ENCODE measurements at places on chromosomes 11 and 22.

- DNase-seq = no peak
These were observed 840.3 kb downstream of the TBC1D22A start for GRCh38 chr22:47602732-47603131.

DNA sequence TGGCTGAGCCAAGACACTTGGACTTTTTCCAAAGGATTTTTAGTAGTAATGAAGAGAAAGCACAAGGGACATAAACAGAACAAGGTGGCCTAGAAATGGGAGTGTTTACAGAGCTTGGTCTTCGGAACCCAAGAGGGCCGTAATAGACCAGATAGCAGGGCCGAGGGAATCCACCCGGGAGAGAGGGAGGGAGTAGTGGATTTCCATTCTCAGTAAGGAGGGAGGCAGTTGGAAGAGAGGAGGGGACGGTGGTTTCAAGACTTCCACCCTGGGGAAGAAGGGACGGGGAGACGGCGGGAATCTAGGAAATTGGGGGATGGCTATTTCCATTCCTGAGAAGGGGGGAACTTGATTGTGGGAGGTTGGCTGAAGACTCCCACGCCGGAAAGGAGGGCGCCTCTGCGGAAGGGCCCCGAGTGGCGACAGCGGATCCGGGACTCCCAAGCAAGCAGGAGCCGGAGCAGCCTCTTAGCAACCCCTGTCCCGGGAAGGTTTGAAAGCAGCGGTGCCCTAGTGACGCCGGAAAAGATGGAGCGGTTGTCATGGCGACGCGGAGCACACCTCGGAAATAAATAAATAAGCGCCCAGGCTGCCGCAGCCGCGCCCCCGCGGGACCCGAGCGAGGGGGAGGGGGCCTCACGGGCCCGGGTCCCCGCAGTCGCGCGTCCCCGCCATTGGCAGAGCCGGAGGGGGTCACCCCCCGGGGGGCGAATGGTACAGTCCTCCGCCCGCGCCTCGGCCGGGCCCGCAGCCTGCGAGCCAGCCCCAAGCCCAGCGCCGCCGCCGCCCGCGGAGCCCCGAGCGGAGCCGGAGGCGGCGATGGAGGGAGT, 31.6 kb downstream of the EIF3F start:
- DNase-seq = no peak

DNA sequence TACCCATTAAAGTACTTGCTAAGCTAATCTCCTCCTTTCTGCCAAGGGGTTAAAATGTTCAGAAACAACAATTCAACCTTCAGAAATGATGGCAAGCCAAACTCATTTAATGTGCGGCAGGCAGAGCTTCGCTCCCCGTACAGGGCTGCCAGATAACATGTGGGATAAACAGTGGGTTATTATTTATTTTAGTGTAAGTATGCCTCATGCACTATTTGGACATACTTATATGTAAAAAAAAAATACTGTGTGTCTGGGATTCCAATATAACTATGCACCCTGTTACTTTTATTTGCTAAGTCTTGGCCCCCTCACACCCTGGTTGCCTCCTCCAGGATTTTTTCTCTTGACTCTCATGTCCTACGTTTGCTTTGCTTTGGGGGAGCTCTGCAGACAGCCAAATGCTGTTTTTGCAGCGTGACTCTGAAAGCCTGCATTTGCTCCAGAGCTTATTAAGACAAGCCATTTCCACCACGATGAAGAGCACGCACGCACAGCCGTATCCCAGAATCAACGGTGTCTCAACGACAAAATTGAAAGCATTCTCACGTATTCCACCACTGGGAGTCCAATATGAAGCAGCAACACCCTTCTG, 86.5 kb upstream of the SHANK2 start:
- DNase-seq = no peak

GRCh38 chr11:7691759-7692350, 14.4 kb downstream of the OVCH2 start:
- no peak for DNase-seq

DNA sequence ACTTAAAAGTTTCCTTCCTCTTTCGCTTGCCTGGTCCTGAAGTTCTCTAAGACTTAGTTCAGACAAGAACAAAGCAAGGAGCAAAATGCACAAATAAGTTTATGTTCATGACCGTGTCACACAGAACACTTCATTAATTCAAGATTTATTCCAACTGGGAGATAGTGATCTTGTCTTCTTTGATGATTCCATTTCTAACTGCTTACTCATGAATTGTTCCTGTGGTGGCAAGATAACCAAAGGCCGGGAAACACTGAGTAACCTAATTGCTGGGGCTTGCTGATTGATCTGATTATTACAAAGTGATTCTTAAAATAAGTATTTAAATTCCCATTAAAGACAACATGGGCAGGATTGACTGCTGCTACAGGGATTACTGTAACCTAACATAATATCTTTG, 1462.9 kb upstream of the RAG2 start:
- DNase-seq = no peak

GRCh38 chr11:96341211-96342013, 1.6 kb downstream of the MAML2 start:
- DNase-seq = no peak

DNA sequence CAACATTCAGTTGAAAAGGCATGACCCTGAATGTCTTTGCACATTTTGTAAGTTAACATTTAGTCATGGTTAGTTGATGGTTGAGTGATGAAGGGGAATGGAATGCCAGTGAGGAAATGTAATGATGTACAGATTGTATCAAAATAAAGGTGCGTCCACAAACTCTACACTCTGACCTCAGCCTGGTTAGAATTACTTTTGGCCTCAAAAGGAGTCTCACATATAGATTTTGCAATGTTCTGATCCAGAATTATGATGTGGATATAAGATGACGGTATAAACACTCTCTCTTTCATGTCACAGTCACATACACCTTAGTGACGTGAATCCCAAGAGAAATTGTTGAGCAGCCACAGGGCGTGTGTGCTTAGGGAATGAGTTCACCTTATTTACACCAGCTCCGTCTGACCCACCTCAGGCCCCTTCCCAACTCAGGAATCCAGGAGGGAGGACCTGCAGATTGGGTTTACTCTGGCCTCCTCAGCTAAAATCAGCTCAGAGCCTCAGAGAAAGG, 100.1 kb downstream of the RDX start:
- peak; percentile 61 for DNase-seq

DNA sequence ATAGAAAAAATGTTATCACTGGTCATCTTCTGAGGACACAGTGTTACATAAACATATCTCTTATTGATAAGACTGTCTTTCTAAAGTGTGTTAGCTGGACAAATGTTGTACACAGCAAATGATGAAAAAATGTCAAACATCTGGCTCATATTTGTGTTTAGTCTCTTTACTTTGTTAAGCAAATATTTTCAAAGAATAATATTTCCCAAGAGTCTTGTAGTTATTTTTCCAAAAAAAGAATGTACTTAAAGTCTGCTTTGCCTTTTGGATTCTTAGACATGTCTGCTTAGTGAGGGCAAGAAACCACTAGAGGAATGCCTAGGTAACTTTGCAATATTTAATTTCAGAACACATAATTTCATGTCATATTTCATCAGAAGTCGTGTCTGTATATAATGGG, 23.9 kb upstream of the CCDC179 start:
- no peak for DNase-seq

- DNase-seq = no peak
These were observed 9.9 kb downstream of the IFT27 start for GRCh38 chr22:36765943-36766450.

DNA sequence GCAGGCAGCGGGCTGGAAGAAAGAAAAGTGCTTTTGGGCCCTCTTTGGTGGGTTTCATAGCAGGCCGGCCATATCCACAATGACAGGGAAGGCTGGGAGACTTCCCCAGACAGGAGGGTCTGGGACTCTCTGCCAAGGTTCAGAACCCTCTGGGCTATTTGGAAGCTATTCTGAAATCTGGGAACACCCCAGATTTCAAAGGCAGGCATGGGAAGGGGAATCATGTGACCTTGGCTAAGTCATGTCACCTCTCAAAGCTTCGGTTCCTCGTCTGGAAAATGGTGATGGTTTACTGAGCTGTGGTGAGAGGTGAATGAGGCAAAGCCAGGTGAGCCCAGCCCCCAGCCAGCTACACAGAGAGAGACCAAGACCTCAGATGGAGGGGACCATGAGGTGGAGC, 4.6 kb downstream of the CASTOR1 start:
- no peak for DNase-seq

- DNase-seq = peak; percentile 47
These were observed 15.3 kb upstream of the ZC3H12C start for GRCh38 chr11:110077831-110078325.

- no peak for DNase-seq
These were observed 5.5 kb downstream of the PRSS23 start for GRCh38 chr11:86805873-86806310.

DNA sequence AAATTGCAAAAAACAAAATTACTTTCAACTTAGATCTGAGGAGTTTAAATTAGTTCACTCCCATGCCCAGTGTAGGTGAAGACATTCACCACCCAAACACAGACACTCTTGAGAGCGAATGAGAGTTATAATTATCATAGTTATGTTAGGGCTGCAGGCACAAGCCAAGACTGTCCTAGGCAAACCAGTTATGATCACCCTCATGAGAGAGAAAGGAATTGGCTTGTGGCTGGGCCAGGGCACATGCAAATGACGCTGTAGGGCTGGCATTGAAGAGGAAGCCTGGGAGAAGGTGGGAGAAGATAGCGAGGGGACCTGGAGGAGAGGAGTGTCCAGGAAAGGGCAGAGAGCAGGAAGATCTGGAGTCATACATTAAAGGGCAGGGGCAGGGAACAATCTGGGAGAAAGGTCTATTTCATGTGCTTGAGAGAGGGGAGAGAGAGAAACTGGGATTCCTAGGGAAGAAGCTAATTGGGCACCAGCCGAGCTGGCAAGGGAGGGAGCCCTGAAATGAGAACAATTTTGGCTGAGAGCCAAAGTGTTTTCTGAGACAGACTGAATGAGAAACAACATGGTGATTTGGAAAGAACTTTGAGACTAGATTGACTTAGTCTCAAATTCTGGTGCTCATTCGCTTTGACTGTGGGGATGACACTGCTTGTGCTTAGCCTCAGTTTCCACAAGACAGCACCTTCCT, 279.9 kb downstream of the KIRREL3 start:
- DNase-seq = no peak

- no peak for DNase-seq
These were observed 51.6 kb downstream of the SHANK2 start for GRCh38 chr11:71200761-71201160.

- DNase-seq = no peak
These were observed 45.7 kb upstream of the AKIP1 start for GRCh38 chr11:8865304-8865703.

- no peak for DNase-seq
These were observed 116.6 kb upstream of the THY1 start for GRCh38 chr11:119539583-119539982.

DNA sequence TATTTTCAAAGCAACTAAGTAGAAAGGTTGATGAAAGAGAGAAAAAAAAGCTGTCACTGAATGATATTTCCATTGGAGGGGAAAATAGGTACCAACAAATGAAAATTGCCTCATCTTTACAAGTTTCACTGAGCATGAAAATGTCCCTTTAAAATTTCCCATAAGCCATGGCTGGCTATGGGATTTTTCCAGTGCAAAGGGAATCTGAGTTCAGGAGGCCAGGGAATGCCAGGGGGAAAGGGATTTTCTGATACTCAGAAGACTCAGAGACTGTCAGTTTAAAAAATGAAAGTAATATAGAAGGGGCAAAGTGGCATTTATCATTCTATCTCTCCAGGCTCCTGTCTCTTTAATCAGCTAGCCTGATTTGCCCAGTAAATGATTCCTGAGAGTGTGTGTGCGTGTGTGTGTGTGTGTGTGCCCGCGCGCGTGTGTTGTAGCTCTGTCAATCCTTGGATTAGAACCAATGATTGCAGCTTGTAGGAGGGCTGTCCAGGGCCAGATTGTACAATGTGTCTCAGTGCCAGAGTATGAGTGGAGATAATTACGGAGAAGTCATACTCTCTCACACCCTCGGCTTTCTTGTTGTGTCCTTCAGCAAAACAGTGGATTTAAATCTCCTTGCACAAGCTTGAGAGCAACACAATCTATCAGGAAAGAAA, at the start of gene NTM:
TSS of gene NTM (plus strand) at position 526 of the 662 bp plus-strand sequence.
- peak; percentile 4 for DNase-seq

DNA sequence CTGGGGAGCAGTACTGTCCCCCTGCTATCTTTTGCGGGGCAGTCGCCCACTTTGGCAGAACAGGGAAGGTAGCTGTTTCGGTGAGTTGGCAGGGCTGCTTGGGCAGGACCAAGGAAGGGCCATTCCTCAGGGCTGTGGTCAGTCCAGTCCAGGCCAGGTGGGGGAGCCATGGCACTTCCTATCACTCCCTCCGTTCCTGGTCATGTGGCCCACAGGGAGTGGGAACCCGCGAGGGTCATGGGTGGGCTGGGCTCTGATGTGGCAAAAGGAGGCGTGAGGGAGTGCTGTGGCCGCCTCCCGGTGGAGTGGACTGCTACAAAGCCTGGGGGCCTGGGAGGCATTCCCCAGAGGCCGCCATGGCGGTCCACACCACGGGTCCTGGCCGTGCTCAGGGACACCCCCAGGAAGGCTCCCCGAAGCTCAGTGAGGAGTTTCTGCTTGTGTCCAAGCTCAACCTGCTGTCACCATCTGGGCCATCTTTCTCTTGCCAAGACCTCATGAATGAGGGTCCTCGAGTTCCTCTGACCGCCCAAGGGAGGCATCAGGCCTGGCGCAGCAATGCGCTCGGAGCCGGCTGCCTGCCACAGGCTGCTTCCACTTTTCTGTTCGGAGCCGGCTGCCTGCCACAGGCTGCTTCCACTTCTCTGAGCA, 11.9 kb downstream of the CHID1 start:
- DNase-seq = no peak

GRCh38 chr11:57205041-57205641, 23.4 kb downstream of the LRRC55 start:
- DNase-seq = peak; percentile 65

- no peak for DNase-seq
These were observed 158.9 kb downstream of the MYO18B start for GRCh38 chr22:25900880-25901279.

DNA sequence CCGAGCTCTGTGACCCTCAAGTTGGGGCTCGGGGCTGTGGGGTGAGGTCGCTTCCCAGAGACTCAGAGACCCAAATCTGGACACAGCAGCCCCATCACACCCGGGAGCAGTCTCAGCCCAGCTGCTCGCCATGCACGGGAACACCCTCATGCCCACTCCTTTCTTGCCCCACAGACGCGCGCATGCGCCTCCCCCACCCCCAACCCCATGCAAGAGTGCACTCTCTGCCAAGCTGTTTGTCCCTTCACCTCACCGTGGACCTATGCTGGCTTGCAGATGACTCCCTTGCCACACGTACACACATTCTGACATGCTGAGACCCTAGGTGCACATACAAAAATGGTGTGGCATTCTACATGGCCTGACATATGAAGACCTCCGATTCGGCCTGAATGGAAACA, 478 bp upstream of the CD248 start:
- no peak for DNase-seq

GRCh38 chr22:47600791-47601625, 838.6 kb downstream of the TBC1D22A start:
- DNase-seq = no peak

DNA sequence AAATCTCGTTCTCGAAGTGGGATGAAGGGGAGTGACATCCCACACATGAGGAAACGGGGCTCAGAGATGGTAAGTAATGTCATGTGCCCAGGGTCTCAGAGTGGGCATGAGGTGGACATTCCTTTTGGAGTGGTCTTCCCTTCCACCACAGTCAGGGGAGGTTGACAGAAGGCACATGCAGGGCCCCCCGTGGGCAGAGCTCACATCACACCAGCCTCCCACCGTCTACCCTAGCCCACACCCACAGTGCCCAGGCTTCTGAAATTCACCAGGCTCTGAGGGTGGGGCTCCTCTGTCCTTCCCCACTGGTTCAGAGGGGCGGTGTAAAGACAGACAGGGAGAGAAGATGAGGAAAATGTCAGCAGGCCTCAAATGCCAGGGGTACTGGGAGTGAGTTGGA, 41.1 kb upstream of the TIMP3 start:
- DNase-seq = no peak

GRCh38 chr11:3086114-3086513, 28.9 kb upstream of the CARS1 start:
- DNase-seq = no peak

Measured in GM04503 (cell line).